ENCODE measurements at places on chromosomes 12 and 14.
A peak's percentile ranks its signal among the peaks of the same experiment; 100 is the strongest.

- no peak for DNase-seq
Measured at GRCh38 chr12:15631007-15631715, 158.0 kb downstream of the EPS8 start.

DNA sequence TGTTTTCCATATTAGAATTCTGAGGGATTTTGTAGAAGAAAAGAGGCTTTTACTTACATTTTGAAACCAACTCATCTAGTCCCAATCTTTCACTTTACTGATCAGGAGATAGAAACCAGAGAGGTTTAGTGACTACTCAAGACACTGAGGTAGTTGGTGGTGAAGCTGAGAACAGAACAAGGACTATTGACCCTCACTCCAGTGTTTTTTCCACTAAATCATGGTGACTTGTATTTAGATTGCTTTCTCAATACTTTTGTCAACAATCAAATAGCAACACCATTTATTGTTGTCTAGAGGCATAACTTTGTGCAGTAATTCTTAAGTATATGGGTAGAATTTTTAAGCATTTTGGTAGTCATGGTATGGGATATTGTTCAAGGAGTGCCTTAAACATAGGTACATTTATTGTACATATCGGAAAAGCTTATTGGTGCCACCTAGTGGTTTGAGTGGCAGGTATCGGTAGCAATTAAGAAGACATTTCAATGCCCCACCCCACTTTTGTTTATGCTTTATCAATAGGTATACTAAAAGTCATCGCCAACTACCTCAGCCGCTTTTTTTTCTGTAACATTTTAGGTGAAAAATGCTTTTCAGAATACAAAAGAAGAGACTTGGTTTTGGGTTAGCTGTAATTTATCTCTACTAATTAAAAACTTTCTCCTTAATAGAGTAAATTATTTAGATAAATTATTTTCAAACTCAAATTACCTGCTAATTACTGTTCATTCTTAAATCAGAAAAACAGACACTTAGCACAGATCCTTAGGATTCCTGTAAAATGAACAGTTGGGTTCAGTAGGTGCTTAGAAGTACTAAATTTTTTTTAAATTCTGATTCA is 47.3 kb upstream of the PAWR start:
- peak; percentile 32 for DNase-seq

- no peak for DNase-seq
Measured at GRCh38 chr14:48584031-48584430, 908.6 kb upstream of the MDGA2 start.

GRCh38 chr12:71492604-71493003 is 53.0 kb downstream of the LGR5 start:
- DNase-seq: no peak

GRCh38 chr14:35826218-35826951 is at the start of gene BRMS1L:
BRMS1L (plus strand) TSS chr14:35826338; CDS start chr14:35826517, 179 bp downstream.
- peak; percentile 96 for DNase-seq

DNA sequence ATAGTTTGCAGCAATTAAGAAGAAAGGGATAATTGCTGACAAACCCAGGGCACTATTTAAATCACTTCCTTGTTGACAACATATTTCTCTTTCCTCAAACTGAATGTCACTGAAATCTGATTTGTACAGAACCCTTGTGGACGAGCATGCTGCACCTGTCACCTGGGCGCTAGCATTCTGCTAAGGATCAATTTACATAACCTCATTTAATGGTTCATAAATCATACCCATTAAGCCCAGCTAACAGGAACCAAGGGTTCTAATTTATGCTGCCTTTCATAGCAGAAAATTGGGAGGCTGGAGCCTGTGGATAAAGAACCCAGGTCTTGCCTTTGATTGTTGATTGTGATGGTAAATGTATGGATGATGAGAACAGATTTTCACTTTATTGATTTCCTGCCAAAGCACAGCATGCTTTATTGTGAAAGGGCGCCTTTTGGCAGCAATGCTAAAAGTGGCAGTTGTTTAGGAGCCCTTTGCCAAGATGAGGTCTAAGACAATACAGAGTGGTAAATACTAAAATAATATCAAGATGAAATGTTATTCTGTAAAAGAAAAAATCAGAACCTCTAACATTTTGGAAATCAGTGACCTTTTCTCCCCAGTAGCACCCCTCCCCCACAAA is 95.4 kb downstream of the NKX2-1 start:
- no peak for DNase-seq

- DNase-seq: no peak
Measured at GRCh38 chr14:102778338-102779083, 1.3 kb downstream of the TRAF3 start.

DNA sequence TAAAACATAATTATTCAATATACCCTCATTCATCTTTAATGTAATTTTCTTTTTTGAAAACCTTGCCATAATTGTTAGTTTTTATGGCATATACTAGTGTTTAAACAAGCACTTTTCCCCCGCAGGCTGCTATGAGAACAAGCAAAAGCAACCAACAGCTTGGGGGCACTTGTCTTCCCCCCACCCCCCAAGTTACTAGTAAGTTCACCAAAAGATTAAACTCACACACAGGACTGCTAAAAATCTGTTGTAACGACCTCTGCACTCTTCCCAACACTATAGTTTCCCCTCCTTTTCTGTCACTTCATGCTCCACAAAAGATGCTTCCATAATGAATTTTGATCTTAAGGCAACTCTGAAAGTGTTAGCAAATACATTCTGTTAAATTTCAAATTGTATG is 474.9 kb upstream of the SOX5 start:
- no peak for DNase-seq

- DNase-seq: no peak
Measured at GRCh38 chr12:2300886-2301285, 248.1 kb downstream of the CACNA1C start.

DNA sequence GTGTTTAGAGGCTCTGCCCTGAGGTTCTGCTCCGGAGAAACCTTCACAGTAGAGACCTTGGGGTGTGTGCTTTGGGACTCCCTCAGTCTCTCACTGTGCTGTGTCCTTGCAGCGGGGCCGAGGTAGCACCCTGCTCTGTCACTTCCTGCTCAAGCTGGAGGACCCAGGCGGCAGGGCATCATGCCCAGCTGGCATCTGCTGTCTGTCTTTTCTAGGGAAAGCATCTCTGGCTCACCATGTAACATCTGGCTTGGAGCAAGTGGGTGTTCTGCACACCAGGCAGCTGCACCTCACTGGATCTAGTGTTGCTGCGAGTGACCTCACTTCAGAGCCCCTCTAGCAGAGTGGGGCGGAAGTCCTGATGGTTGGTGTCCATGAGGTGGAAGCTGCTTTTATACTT is 124.5 kb downstream of the ESRRB start:
- DNase-seq: no peak

DNA sequence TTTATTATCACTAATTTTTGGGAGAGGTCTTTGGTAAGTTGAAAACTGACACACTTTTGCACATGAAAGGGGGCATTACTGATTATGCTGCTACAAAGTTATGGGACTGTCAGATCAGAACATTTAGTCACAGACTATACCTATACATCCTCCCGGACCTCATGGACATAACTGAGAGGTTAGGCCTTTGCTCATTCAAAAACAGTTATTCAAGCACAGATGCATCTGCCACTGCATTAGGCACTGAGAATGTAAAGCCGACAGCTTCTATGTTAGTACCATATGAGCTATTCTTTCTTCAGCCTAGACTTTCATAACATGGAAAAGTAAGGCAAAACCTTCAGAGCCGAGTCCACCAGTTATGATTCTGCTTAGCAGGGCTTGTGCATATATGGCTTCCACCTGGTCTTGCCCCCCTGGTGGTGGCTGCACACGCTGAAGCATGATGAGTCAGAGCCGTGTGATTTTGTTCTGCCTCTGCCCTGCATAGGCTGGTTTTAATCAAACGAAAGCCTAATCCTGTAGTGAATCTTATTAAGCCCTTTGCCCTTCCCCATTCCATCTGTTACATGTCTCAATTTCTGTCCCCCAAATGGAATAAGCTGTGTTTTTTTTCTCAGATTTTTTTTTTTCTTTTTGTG is 21.8 kb upstream of the RNU6-8 start:
- no peak for DNase-seq

- no peak for DNase-seq
Measured at GRCh38 chr12:53232646-53233461, 845 bp upstream of the RARG start.

- no peak for DNase-seq
Measured at GRCh38 chr14:69798339-69798735, 1.3 kb upstream of the SLC10A1 start.

GRCh38 chr14:102840771-102841528 is 63.7 kb downstream of the TRAF3 start:
- no peak for DNase-seq

DNA sequence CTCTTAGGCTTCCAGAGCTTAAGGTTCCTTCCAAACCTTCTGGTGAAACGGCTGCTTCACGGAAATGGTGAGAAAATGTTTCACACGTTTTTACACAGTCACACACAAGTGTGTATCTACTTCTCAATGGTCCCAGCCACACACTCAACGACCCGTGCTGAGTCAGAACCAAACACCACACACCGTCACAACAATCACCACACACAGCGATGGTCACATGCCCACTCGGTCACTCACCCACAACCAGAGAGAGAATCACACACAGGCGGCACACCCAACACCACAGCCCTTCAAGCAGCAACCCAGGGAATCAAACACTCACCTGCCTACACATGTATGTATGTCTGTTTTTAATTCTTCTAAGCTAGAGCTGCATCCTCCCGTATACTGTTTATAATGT is 12.6 kb upstream of the PLEKHD1 start:
- DNase-seq: no peak

GRCh38 chr12:82937151-82937550 is 250.4 kb downstream of the TMTC2 start:
- DNase-seq: no peak

- no peak for DNase-seq
Measured at GRCh38 chr14:52352061-52352491, 38.0 kb downstream of the PTGER2 start.

DNA sequence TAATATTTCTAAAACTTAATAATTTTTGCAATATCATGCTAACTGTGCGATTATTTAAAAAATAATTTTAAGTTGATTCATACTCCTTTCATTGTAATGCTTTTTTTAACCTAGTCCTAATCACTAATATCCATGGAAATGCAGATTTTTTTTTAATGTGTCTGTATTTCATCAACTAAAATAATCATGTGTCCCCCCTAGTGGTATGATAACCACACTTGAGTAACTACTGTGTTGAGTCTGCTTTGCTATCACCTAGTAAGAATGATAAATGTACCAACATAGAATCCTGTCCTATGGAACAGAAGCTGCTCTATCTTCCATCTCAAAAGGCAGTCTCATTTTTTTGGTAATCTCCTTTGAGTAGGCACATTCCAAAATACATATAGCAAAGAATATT is 19.1 kb upstream of the SYNE2 start:
- no peak for DNase-seq

DNA sequence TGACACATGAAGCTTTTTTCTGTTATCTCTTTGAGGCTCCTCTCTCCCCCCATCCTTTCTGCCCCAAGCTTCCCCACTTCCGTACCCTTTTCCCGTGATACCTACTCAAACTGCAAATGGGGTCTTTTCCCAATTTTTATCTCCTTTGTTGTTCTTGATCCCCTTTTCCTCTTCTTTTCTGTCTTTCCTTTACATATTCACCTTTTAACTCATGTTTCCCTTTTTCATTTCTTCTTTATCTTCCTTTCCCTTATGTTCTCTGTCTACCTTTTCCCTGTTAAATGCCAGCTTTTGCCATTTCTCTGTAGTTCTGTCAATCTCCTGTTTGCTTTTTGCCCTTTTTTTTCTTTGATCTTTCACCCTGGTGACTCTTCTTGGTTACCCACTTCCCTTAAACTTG is 2.6 kb upstream of the BHLHE41 start:
- DNase-seq: no peak

- DNase-seq: no peak
Measured at GRCh38 chr12:108807996-108808769, 49.2 kb downstream of the SSH1 start.

All from neural crest cell (in vitro differentiated cells).